ENCODE measurements at places on chromosomes 5 and 9.

- no peak for DNase-seq
These were observed 49.8 kb downstream of the SGCD start for GRCh38 chr5:156376751-156377150.

GRCh38 chr9:90019626-90020025 lies 414.8 kb downstream of the GADD45G start:
- no peak for DNase-seq

- no peak for DNase-seq
These were observed 408.1 kb downstream of the GADD45G start for GRCh38 chr9:90012949-90013348.

GRCh38 chr9:23826120-23826629 lies at the start of gene ELAVL2:
Gene ELAVL2 (minus strand): TSS chr9:23826240. CDS start chr9:23762234, 64,006 bp downstream.
- DNase-seq: no peak

- DNase-seq: no peak
These were observed 156.4 kb upstream of the RFX3 start for GRCh38 chr9:3682186-3682585.

DNA sequence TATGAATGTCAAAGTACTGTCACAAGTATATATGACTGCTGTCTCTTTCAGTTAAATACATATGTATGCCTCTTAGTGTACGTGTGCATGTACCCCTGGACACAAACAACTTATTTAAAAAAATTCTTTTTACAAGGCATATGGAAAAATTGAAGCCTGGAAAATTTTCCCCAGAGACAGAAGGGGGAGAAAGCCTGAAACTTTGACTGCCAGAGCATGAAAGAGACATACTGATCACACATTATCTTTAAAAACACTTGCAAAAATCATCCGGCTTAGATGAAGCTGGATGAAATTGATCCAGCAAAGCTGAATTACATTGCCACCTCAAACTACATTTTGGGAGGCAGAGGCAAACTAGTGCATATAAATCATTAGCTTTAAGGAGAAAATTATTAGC lies 88.0 kb upstream of the NFIB start:
- no peak for DNase-seq

DNA sequence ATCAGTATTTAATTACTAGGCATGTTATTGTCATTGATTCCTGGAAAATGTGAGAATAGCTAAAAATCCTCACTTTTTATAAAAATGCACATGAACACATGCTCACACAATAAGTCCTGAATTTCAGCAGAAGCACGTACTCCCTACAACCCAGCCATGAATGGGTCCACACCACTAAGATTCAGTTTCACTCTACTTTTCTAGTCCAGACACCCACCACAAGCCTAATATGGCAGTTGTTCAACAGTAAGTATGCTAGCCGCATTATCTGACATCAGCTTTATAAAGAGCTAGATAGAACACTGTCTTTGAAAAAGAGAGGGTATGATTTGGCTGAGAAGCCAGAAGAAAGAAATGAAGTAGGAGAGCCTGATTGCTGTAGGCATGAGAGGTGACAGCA lies 639.3 kb downstream of the BRINP1 start:
- DNase-seq: no peak

GRCh38 chr5:89255845-89256463 lies 373.0 kb upstream of the MEF2C start:
- no peak for DNase-seq

DNA sequence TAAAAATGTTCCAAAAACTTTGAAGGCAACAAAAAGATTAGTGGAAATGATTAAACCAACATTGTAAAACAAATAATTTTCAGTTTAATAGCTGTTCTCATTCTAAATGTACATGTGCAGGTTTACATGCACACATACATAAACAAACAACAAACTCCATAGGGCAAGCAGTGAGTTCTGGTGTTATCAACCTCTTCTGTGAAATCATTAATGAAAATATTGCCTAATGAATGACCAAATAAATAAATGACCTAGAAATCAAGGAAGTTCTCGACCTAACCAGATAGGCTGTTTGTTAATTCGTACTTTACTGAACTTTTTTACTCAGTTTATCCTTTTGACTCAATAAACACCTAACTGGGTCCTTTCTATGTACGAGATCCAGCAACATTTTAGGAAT lies 165.5 kb upstream of the RORB start:
- DNase-seq: no peak

GRCh38 chr9:77827104-77827784 lies 179.1 kb upstream of the GNA14 start:
- no peak for DNase-seq

DNA sequence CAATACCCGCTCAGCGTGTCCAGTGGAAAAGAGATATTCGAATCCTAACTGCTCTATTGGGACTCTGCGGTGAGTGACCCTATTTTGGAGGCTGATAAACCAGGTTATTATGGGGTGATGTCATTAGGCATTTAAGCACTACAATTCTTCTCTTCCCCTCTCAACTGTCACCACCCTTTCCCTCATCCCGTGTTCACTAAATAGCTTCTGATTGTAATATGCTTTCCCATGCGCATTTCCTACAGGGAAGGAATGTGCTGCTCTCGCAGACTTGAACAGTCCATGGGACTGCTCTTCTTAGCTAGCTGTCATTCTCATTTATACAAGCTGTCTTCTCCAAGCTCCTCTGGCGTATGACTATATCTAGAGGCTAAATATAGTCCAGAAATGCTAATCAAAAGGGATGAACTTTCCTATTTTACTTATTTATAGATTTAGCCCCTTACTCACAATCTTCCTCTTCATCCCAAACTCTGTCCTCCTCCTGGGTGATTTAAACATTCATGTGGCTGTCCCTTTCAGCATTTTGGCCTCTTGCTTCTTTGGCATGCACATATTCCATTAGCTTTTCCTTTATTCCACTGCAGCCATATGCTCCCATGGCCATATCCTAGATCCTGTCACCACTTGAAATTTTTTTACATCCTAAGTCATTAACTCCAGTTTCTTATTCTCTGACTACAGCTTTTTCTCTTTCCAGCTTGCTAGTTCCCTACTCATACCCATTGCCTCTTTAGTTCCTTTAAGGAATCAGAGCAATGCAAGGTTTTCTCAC lies 39.6 kb upstream of the CSNK1G3 start:
- DNase-seq: no peak

- no peak for DNase-seq
These were observed 10.5 kb upstream of the AHRR start for GRCh38 chr5:310941-311434.

DNA sequence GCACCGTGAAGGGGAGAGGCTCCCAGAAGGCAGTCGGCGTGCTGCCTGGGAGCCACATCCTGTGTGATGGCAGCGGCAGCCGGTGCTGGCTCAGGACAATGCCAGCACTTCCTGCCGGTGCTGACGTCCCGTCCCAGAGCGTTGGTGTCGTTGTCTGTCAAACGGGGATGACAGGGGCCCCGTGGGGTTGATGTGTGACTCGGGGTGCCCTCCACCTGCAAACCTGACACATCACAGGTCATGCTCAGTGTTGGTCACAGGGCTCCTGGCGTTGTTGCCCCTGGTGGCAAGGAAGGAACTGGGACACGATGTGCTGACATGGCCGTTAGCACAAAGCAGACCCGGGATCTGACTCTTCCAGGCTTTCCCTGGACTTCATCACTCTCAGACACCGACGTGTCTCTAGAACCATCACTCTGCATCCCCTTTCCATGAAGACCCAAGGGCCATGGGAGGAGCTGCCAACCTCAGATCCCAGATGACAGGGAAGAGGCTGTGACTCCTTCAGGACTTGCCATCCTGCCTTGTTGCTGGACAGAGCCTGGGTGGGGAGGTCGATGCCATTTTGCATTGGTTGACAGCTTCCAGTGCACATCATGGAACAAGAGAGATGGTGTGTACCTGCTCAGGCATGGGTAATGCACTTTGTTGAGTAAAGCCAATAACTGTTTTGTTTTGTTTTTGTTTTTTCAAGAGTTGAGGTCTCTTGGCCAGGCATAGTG lies 21.5 kb downstream of the PLPP7 start:
- DNase-seq: peak; percentile 62

DNA sequence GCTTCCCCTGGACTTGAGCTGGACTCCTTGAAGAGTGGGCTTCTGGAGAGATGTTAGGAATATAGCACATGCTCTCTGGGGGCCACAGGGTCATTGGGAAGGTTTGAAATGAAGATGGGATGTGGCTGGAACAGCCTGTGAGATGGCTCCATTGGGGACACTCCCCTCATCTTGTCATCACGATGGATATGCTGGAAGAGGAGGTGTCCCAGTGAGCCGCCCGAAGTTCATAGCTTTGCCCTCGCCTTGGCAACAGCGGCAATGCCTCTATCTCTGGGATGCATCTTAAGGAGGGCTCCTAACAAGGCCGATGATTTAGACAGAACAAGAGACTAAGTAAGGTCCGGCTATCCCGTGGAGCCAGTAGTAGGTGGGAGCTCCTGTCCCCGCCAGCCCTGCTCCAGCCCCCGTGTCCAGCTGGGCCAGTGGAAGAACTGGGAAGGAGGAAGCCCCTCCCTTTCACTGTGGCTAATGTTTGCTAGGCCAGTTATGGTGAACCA lies 23.9 kb downstream of the AMBP start:
- DNase-seq: no peak

GRCh38 chr9:73597771-73598170 lies 446.1 kb downstream of the ANXA1 start:
- no peak for DNase-seq

GRCh38 chr5:2334719-2335118 lies 416.8 kb downstream of the IRX2 start:
- DNase-seq: no peak

- DNase-seq: no peak
These were observed at the start of gene LCN1 for GRCh38 chr9:135520916-135521607. Gene LCN1 (plus strand): TSS chr9:135521440. CDS start chr9:135521498, 58 bp downstream.

GRCh38 chr5:67206461-67206860 lies 9.9 kb upstream of the CD180 start:
- no peak for DNase-seq

- no peak for DNase-seq
These were observed 247.6 kb upstream of the IRX4 start for GRCh38 chr5:2130361-2130760.

DNA sequence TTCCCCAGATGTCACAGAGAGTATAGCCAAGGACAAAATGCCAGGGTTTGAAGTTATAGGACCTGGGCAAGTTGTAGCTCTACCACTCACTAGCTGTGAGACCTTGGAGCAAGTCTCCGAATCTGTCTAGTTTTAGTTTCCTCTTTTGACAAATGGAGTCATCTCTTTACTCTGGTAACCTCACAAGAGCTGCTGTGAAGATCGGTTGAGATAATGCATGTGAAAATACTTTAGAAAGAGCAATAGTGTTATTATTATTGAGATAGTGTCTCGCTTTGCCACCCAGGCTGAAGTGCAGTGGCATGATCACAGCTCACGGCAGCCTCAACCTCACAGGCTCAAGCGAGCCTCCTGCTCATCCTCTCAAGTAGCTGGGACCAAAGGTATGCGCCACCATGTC lies 117.9 kb upstream of the NR5A1 start:
- DNase-seq: no peak

GRCh38 chr9:76542360-76542759 lies 83.4 kb downstream of the GCNT1 start:
- no peak for DNase-seq

DNA sequence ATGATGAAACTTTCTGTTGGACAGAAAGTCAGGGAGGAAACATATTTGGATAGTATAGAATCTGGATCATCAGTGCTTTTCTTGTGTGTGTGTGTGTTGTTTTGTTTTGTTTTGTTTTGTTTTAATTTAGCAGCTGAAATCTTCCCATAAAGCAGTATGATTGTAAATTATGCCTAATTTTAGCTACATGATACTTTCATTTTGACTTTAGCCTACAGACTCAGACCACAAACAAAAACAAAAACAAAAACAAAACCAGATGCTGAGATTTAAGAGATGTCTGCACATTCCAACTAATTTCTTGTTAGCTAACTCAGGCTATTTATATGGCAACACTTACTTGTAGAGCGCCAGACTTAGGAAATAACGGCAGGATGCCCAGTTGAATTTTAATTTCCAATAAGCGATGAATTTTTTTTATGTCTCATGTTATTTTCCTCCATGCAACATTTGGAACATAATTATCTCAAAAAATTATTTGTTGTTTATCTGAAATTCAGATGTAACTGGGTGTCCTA lies 119.5 kb upstream of the TRPC7 start:
- no peak for DNase-seq

GRCh38 chr5:169088028-169088725 lies 212.8 kb downstream of the SLIT3 start:
- DNase-seq: no peak

DNA sequence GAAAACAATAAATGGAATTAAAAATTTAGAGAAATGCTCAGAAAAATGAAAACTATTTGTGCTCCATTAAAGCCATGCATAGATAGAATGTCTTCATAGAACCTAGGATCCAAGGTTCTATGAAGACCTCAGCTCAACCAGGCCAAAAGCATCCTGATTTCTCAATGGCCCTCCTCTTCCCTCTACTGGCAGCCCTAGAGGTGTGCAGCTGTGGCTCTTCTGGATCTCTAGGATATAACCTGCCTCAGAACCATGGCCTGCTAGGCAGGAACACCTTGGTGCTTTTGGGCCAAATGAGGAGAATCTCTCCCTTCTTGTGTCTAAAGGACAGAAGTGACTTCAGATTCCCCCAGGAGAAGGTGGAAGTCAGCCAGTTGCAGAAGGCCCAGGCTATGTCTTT lies 15.1 kb downstream of the IFNA1 start:
- no peak for DNase-seq

DNA sequence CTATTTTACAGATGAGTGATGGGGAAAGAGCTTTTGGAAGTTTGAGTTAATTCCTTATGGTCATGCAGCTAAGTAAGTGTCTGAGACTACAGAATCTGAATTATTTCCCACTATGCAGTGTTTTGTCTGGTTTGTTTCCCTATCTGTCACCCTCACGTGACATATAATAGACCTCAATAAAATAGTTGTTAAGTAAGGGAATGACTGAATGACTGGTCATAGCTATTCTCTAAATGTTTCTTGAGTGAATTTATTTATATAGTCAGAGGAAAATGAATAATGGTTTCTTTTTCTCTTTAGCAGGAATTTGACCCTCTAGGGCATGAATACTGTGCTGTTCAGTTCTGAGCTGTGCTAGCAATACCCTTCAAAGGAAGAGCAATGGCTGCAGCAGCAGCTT lies 10.3 kb downstream of the TRIM32 start:
- no peak for DNase-seq

DNA sequence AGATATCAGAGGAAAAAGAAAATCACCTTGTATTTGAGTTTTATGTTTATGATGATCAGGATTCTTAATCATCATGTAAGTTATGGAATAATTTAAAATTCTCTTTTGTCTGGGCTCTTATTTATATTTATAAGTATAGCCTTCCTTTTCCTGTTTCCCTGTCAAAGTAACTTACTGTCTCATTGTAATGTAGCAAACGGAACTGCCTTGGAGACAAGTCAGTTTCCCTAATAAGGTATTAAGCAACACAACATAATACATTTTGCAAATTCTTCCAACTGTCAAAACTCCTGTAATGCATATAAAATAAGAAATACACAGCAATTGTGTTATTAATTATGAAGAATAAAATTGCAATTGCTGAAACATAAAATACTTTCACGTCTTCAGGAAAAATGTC lies 463.2 kb downstream of the MAT2B start:
- no peak for DNase-seq

- DNase-seq: no peak
These were observed 162.1 kb downstream of the TRPM3 start for GRCh38 chr9:70959366-70959765.

GRCh38 chr5:40680741-40681362 lies 1.1 kb downstream of the PTGER4 start:
- no peak for DNase-seq

Measured in stimulated activated CD4-positive, alpha-beta T cell treated with anti-CD3 and anti-CD28 coated beads, TNF-alpha, amount 100 ng/mL, for 48 hours (primary cell).